ENCODE measurements at places on chromosomes 4 and X. TPM values are rescaled to one million over a fixed set of nuclear protein-coding genes. Genes with fewer than 3 reads are reported as not detected.

DNA sequence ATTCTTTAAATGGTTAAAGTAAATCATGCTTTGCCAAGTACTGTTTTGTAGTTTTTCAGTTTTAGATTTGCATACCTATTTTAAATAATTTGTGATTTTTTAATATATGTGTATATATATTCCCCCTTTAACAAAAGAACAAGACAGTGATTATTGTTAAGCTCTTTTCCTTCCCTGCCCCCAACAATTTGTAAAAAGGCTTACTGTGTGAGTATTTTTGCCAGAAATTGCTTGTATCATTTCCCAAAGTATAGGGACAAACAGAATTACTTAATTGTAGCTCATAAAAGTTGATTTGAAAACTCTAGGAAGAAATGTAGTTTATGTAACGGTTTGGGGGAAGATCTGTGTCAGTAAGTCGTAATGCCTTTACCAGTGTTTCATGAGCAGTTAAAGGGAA is 19.0 kb downstream of the CPEB2 start:
- DNase-seq: no peak

- peak; percentile 86 for DNase-seq
Measured at GRCh38 chrX:47581731-47582647, at the start of gene TIMP1. TSS of gene TIMP1 (plus strand) at chrX:47582436. CDS start at chrX:47583416, 980 bp downstream.

DNA sequence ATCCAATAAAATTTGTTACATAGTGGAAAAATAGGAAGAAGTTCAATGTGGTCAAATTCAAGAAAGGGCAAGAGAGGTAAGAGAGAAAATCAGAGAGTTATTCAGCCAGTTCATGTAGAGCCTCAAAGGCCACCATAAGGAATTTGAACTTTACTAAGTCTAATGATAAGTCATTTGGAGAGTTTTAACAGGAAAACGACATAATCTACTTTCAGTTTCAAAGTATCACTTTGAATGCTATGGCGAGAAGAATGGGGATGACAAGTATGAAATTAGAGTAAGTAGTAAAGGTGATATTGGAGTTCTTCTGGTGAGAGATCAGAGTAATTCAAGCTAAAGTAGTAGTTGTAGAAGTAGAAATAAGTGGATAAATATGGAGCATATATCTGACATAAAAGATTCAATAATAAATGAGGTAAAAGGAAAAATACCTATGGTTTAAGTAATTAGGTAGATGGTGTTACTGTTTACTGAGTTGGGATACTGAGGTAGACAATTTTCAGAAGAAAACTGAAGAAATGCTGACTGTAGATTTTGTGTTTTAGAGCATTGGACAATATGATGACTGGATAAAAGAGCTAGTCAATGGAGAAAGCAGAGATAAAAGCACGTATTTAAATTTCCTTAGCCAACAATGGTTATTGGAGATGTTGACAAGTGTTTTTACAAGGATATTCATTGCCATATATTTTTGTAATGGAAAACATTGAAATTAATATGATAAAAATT is 331.7 kb upstream of the ADGRL3 start:
- no peak for DNase-seq

DNA sequence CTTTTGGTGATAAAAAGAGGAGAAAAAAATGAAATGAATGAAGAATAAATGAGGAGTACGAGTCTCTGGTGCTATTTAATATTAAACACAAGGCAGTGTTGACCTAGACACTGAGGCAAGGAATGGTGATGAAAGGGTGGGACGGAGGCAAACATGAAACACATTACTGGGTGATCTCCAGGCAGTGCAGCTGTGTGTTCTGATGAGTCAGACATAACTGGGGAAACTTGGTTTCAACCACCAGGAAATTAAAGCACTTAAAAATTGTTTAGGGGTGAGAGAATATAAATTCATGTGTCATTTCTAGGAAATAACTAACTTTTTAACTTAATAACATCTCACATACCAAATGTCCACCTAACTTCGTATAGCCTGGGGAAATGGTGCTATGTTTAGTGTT is 19.7 kb upstream of the CXCL6 start:
- no peak for DNase-seq

DNA sequence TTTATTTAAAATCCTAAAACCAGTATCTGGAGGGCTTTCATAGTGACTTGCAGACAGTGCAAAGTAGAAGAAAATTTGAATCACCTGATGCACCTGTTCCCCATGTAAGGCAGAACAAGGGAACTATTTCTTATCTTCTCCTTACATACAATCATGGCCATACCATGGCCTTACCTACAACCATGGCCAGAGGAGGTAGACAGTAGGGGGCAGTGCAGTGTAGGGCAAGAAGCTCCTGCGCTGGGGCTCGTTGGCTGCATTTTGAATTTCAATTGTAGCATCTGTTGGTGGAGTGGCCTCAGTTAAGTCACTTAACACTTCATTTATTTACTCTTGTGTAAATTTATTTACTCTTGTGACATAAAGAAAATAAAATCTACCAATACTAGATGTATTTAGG is 33.0 kb downstream of the GALNTL6 start:
- no peak for DNase-seq

DNA sequence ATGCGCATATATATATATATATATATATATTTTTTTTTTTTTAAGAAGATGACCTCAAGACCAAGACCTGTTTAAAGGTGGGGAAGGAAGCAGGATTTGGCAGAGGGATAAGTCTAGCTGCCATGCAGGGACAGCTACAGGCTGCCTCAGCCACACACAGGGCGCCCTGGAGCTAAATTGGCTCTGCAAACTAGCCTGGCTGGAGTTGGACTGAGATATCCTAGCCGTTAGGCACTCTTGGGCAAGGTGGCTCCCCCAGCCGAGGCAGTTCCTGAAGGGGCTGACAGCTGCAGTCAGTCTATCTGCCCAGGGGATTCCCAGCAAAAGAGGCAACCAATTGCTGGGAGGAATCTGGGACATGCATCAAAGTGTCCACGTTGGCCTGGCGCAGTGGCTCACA is 21.9 kb downstream of the TRIML1 start:
- DNase-seq: no peak

DNA sequence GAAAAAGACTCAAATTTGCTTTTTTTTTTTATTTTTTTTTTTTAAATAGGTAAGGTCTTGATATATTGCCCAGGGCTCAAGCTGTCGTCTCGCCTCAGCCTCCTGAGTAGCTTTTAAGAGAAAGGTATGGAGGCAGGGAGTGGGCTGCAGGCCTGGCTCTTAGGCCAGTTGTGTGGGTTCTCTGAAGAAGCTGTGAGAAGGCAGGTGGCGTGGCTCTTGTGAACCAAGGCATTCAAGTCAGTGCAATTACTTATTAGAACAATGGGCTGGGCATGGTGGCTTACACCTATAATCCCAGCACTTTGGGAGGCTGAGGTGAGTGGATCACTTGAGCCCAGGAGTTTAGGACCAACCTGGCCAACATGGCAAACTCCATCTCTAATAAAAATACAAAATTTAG is 244.0 kb upstream of the SFRP2 start:
- no peak for DNase-seq

- DNase-seq: no peak
Measured at GRCh38 chr4:70902577-70903290, 565 bp downstream of the MOB1B start.

DNA sequence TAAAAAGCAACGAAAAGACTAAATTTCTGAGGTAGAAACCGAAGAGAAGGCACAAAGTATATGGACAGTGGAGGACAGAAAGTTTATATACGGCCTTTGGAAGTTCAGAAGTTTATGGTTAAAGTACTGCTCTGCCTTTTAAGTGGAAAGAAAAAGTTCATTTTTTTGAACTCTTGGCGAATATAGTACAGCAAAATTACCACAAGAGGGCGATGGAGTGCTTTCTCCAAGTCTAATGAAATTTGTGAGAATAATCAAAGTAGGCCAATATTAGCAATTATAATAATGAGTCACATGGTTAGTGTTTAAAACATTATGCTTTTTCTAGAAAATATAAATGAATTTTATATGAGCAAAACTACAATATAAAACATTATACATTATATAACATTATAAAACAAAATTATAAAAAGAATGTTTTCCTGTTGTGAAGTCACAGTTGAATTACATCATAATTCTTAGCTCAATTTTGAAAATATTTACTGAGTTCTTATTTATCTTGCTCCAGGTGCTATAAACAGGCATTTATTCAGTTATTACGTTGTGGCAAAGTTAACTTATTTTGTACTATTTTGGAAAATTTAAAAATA is 136.2 kb upstream of the BMPR1B start:
- DNase-seq: no peak

DNA sequence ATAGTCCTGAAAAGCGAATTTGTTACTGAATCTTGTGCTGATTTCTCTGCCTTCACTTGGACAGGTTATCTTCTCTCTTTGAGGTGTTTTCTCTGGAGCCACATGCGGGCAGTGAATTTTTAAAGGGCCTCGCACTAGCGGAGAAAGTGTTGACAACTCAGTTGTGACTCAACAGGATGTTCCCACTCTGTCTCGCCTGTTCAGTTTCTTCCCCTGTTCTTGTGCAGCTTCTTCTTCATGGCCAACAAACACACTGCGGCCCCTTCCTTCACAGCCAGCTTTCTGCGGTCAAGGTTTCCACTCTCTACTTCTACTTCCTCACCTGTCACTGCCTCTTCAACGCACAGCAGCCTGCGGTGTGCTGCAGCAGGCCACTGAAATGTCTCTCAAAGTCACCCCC is 1.1 kb upstream of the SHROOM4 start:
- DNase-seq: no peak

DNA sequence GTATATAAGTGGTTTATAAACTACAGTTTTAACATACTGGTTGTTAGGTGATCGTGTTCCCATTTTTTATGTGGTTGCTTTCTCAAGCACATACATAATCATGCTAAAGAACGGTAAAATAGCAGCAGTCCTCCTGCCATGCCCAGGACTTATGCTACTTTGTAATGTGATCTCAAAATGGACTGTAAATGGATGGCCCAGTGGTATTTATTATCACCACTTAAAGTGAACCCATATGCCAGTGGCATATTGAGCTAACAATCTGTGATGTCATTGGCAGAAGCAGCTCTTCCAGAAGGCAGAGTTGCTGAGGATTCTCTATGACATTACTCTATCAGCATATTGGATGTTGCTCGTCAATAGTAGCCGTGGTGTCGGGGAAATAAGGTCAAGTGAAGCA is 28.6 kb downstream of the ANK2 start:
- no peak for DNase-seq

DNA sequence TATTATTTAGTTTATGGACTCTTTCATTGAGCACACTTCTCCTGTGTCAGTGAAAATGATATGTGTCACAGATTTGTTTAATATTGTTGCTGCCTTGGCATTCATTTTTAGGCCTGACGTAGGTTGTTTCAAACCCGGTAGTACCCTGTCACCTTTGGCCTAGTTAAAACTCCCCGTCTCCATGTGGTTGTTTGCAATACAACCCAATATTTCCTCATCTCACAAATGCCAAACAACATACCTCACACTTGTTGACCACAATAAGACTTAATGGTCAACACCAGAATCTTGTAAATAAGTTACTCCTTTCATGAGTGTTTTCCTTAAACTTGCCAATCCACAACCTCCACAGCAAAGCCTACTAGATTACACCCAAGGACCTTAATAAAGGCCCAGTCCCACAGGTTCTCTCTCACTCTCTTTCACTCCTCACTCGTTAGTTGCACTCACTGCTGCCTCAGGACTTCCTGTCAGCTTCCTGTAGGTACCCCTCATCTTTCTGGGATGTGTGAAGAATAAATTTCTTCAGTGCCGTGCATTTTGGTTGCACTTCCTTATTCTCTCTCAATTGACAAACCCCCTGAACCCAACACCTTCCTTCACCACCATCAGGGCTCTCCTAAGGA is 31.3 kb downstream of the IL13RA2 start:
- no peak for DNase-seq

GRCh38 chr4:38787693-38788092 is 4.9 kb upstream of the TLR10 start:
- no peak for DNase-seq

GRCh38 chr4:5572114-5572513 is 136.2 kb downstream of the EVC2 start:
- no peak for DNase-seq

DNA sequence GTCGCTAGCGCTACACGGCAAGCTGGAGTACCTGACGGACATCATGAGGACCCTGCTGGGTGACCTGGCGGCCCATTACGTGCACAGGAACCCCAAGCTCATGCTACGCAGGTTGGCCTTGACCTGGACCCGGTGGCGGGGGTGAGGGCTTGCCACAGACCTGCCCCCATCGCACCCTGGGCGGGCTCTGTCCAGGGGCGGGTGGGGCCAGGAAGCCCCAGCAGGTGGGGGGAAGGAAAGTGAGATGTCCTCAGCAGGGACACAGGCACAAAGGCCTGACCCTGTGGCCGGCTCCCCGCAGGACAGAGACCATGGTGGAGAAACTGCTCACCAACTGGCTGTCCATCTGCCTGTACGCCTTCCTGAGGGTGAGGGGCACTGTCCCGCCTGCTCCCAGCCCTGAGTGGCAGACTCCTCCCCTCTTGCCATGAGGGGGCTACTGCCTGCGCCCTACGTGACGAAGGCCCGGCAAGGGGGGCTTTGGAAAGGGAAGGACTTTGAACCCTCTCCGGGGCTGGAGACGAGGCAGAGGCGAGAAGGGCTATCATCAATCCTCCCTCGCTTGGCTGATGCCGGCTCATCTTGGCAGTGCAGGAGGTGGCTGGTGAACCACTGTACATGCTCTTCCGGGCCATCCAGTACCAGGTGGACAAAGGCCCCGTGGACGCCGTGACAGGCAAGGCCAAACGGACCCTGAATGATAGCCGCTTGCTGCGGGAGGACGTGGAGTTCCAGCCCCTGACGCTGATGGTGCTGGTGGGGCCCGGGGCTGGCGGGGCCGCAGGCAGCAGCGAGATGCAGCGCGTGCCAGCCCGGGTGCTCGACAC is 5.3 kb upstream of the SRPK3 start:
- no peak for DNase-seq

GRCh38 chr4:94671113-94671512 is 86.6 kb upstream of the BMPR1B start:
- DNase-seq: no peak

GRCh38 chr4:48196758-48197504 is 62.9 kb upstream of the TXK start:
- no peak for DNase-seq

DNA sequence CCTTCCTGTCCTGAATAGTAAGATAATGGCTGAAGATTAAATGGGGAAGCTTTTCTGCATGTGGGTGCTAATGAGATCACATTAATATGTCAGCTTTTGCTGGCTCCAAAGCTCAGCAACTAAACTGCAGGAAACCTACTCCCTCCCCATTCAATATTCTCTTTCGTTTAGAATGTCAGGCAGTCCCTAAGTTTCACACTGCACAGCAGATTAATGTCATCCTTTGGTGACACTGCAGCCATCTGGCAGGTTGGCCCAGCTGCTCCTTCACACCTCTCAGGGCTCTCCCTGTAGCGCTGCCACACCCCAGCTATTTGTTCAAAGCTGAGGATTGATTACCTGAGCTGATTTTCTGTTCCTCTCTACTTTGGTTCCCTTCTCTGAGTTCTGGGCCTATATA is 110.5 kb downstream of the KDR start:
- no peak for DNase-seq

GRCh38 chr4:74114234-74114633 is 15.2 kb upstream of the CXCL2 start:
- no peak for DNase-seq

GRCh38 chr4:147220833-147221232 is 260.1 kb upstream of the EDNRA start:
- no peak for DNase-seq

GRCh38 chr4:125728568-125728967 is 413.8 kb downstream of the FAT4 start:
- DNase-seq: no peak

The THAP6 gene
- total RNA-seq: 8.8 TPM

The AGTR2 gene
- total RNA-seq: not detected

The NXF2 gene
- total RNA-seq: not detected

The SYN1 gene
- 0.72 TPM for total RNA-seq

The GPR34 gene
- total RNA-seq: 1.6 TPM

The MAGED4 gene
- total RNA-seq: not detected

The PAGE5 gene
- not detected for total RNA-seq

The XIAP gene
- total RNA-seq: 35.6 TPM

The PF4V1 gene
- not detected for total RNA-seq

The PDCL2 gene
- total RNA-seq: not detected

Measured in lower leg skin (tissue), 4 donors.